NCI-H446 (cell line): ENCODE measurements at places on chromosomes 11 and 22.

- DNase-seq, result no peak
Observed at GRCh38 chr11:32198053-32198452, 107.2 kb downstream of the RCN1 start.

DNA sequence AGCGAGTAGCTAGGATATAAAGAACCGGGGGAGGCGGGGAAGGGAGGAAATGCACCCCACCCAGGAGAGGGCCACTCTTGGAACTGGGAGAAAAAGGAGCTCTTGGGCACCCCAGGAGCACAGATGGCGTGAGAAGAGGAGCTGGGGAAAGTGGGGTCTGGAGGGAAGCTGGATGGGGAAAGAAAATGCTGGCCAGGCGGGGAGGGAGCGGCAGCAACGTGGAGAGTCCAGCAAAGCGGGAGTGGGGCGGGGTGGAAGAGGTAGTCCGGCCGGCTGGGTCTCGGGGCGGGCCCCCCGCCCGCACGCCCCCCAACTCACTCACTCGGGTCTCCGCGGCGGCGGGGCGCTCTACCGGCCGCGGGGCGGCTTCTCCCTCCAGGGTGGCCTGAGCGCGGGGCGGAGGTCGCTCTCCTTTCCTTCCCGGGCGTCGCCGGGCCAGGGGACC lies 522 bp downstream of the TOB2 start:
- no peak for DNase-seq

DNA sequence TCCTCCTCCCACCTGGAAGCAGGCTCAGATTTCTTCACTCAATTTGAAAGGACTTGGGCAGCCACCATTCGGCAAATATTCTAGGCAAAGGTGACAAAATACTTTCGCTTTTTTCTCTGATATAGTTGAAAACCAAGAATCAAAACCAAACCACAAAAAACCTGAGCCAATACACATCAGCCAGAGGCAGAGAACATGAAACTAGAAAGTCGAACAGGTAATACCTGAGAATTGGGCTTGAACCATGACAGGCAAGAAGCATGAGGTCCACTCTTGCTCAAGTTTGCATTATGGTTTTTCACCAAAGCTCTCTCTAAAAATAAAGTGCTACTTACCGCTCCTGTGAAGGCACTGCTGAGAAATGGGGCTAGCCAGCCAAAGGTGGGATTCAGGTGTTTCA lies 26.2 kb upstream of the LDLRAD3 start:
- no peak for DNase-seq

DNA sequence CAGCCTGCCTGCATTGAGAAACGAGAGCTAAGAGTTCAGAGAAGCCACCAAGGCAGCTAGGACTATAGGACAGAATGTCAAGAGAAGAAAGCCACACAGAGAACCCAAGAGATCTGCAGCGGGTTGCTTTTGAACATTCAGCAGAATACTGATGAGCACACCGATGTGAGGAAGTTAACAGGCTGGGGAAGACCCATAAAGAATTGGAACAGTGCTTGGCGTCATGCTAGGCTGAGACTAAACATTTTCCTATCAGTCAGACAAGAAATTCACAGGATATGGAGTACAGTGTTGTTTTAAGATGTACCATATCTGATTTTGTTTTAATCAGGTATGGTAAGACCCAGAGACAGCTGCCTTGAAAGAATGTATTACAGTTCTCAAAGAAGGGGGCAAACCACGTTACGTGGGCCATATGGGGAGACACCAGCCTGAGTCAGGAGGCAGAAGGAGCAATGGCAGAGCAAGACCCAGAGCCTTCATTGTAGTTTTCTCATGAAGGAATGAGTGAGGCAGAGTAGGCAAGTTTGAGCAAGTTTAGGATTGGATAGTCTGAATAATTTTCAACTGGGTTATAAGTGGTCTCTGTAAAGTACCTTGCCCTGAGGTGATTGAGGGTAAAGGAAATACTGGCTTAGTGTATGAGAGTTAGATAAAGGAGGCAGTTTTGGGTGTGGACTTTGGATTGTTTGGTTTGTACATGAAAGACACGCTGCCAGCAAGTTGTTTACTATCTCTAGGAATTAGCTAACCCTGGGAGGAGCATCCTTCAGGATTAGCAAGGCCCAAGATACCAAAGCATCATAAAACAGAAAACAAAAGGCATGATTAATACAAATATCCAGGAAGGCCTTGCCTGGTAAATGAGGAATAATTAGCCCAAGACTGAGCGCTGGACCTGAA lies 14.3 kb downstream of the LRRC75B start:
- DNase-seq, result no peak

DNA sequence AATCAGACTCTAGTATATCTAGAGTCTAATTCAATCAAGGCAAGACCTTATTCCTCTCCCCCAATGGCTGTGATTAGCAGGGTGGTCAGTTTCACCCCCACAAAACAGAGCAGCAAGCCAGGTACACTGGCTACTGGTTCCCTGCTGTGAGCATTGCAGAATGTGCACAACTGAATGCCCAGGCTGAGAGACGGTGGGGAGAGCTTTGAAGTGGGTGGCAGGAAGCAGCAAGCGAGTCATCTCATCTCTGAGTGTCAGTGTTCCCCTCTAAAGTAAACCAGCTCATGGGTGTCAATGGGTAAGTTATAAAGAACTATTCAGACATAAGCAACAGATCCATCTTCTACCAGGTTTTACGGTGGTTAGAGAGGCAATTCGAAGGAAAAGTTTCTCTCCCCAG lies 37.6 kb downstream of the GAB4 start:
- DNase-seq, result no peak

DNA sequence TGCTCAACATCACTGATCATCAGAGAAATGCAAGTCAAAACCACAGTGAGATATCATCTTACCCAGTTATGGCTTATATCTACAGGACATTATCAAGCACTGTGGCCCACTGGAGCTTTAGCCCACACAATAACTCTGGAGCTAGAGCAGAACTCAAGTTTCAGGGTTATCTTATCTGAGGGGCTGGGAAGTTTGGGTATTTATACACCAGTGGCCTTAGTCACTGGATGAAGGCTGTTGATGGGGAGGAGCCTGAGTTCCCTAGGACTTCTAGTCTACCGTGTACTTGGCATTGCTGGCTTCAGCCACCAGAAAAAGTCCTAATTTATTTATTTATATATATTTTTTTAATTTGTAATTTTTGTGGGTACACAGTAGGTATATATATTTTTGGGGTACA lies 19.3 kb downstream of the HSD17B12 start:
- DNase-seq, result no peak

DNA sequence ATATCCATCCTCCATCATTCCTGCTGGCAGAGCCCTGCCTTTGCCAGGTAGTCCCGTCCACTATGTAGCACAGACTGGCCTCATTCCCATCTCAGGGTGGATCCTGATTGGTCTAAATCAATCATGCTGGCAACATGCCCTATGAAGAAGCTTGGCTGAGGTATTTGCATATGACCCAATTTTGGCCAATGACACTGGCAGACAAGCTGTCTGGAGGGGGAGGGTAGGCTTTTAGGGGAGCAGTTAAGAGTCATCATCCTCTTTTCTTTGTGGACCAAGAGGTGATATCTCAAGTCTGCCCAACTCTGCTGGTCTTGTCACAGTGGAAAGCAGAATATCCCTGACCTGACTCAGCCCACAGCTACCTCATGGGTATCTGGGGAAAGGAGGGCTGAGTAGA lies 5.1 kb downstream of the CCDC89 start:
- no peak for DNase-seq

DNA sequence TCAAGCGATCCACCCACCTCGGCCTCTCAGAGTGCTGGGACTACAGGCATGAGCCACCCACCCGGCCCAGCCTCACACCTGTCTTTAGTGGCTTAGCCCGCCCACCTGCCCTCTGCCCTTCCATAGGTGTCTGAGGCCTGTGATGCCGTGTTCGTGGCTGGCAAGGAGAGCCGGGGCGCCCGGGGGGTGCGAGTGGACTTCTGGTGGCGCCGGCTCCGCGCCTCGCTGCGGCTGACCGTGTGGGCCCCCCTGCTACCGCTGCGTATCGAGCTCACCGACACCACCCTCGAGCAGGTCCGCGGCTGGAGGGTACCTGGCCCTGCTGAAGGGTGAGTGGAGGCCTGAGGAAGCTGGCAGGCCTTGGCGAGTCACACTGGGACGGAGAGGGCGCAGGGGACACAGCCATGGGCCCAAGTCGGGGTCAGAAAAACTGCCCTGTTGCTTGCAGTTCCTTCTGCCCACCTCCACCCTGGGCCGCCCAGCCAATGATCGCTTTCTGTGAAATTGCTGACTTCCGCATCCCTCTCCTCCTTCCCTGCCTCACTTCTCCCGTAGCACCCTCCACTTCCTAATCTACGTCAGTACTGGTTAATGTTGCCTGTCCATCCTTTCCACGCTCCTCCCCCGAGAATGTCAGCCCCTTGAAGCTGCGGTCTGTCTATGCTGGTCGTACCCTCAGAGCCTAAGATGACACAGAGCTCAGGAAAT lies 9.3 kb downstream of the TMEM132A start:
- DNase-seq, result no peak

GRCh38 chr11:28871090-28871489 lies 762.9 kb downstream of the METTL15 start:
- DNase-seq, result no peak

DNA sequence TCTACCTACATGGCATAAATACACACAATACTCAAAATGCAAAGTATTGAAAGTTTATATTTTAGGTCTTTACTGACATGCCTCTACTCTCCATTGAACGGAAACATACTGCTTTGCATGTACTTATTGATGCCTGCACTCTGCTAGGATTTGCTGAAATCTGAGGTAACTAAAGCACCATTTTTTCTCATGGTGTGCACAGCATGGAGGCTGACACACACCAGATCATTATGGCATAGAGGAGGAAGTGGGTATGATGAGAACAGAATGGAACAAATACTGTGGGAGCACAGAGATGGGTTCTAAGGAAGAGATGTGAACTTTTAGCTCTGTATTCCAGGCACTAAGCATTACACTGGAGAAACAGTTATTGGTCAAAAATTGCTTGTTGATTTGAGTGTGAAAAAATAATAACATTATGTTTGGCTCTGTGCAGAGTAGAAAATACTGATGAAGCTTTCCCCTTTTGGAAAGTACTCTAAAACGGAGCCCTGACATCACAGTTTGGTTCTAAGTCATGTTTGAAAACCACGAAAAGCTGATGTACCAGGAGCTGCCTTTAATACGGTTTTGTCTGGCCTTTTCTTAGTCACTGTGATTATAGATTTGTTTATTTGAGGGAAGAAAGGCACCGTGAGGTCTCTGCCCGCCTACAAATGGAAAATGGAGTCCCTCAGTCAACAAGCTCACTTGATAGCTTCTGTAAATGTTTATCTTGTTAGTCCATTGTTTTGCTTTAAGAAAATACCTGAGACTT lies 5.6 kb downstream of the OR52R1 start:
- DNase-seq, result no peak

DNA sequence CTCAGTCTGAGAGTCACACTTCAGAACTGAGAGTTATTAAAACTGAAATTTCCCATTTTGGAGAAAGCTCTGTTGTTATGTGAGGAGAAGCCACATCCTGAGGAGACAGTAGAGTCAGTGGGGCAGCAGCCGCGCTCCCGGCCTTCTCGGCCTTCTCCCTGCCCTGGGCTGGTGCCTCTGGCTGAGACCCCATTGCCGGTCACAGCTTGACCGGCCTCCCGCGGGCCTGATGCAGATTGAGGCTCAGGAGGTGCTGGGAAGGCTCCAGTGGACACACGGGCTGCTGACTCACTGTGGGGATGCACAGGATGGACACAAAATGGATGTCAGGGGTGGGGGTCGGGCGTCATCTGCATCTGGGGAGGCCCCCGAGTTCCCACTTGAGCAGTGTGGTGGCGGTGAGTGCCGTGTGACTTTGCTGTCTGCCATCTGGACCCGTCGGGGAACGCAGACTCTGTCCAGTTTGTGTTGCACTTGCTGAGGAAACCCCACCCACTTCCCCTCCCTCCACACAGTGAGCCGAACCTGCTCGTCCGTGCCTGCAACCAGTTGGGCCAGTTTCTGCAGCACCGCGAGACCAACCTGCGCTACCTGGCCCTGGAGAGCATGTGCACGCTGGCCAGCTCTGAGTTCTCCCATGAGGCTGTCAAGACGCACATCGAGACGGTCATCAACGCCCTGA lies 50.1 kb downstream of the MUC6 start:
- DNase-seq, result no peak

DNA sequence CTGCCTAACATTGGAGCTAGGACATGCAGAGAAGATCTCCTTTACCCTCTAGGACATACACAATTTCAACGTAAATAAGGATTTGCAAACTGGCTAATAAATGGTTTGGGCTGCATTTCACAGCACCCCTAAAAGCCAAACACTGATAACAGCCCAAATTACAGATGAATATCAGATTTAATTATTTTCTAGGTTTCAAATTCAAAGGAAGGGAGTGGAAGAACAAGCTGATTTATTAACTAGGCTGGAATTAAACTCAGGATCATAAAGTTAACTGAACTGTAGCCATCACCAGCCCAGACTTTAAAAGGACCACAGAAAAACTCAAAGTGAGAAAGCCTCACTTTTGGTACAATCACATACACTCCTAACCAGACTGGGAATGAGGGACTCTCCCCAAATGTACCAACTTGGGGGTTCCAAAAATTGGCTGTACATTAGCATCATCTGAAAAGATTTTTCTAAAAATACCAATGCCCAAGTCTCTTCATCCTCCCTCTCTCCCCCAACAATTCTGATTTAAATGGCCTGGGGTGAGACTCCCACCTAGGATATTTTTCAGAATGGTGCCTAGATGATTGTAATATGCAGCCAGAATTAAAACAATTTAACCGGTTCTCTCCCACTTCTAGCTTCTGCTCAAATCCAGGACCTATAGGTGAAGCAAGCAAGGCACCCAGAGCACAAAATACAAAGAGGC lies 43.5 kb downstream of the SYTL2 start:
- no peak for DNase-seq

DNA sequence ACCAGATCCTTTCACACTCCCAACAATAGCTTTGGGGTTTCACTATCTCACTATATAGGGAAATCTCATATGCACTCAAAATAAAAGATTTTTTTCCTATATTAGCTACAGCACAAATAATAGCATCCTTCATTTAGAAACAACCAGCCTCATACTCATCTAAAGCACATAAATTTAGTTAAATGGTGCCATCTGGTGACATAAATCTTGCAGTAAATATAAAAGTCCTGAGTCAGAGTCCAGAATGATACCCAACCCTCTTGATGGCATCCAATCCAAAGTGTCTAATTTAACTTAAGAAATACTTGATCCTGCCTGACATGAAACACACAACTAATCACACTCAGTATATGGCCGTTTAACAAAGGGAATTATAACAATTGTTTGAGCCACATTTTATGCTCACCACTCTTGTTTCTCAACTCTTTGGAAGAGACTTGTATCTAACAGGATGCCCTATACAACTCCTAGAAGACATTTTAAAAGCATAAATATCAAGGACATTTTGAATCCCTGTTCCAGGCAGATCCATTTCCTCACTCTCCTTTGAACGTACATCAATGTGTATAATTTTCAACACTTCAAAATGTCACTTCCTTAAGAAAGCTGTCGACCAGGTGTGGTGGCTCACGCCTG lies 36.2 kb downstream of the DLG2 start:
- DNase-seq, result peak; percentile 40

- DNase-seq, result no peak
Observed at GRCh38 chr11:68033708-68034045, 3.2 kb downstream of the NDUFS8 start.

GRCh38 chr11:19691815-19692500 lies 20.7 kb upstream of the NAV2 start:
- peak; percentile 71 for DNase-seq

- DNase-seq, result no peak
Observed at GRCh38 chr11:127709960-127710359, 709.4 kb upstream of the KIRREL3 start.
